ENCODE measurements at places on chromosomes 4 and X.

DNA sequence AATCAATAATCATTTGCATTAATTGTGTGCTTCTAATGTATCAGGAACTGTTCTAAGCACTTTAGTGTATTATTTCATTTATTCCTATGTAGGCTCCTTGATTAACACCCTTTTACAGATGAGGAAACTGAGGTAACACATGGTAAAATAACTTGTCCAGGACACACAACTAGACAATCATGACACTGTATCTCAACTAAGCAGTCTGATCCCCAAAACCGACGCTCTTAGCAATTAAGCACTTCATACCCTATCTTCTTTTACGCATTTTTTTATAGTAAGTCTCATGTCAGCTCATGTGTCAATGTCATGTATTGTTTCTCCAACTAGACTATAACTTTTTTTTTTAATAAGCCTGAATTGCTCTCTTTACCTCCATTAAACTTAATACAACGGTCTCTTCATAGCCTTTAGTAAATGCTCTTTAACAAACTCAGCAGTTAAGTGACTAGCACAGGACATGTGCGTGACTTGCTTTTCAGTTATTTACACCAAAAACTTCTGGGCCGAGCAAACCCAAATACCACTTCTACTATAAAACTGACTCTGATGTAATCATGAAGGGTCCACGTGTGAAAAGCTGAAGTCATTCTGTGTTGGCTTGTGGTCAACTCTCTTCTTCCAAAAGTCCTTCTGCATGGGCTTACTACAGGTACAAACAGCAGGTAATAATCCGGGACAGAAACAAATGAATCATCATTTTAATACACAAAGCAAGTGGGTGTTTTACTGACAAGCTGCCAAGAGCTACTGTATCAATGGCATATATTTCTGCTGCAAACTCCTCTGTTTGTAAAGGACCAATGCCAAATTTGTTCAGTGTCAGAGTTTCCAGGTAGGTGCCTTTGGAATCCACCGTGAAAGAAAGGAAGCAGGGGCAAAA is 7.9 kb upstream of the AMBN start:
- no peak for DNase-seq

DNA sequence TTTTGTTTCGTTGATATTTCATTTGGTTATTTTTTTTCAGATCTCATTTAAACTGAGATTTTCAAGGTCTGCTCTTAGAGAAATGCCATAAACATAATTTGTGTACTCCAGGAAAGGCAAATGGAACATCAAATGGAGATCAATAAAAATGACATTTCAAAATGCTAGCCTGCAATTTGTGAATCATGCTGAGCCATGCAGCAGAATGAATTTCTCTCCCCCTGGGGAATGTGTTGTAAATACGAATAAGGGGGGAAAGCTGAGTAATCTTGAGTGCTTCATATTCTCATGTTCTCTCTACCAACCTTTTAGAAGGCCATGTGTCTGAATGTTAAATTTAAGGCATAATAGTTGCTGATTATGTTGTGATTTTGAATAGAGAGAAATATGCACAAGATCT is 7.8 kb downstream of the ZCCHC4 start:
- DNase-seq: no peak

GRCh38 chr4:143118663-143119062 is 66.1 kb upstream of the USP38 start:
- no peak for DNase-seq

- DNase-seq: no peak
Observed at GRCh38 chrX:27933361-27933760, 47.9 kb downstream of the DCAF8L1 start.

DNA sequence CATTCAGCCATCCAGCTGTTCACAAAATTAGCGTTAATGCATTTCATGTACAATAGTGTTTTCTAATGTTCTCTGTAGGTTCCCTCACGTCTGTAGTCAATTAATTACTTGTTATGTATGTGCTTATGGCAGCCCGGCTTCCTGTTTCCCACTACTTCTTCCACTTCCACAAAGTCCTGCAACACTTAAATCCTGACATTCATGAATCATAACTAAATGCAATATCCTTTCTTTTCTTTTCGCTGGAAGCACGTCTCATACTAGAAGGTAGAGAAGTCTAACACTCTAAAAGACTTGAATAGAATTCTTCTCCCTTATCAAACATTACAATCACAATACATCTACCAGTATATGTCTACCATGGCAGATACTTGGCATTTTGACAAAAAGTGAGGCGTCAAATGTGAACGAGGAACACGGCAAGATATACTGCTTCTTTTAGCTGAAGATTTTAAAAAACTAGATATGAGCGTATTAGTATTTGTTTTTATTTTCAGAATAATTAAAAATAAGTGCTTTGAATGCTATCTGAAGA is 239.0 kb upstream of the DIAPH2 start:
- DNase-seq: no peak

DNA sequence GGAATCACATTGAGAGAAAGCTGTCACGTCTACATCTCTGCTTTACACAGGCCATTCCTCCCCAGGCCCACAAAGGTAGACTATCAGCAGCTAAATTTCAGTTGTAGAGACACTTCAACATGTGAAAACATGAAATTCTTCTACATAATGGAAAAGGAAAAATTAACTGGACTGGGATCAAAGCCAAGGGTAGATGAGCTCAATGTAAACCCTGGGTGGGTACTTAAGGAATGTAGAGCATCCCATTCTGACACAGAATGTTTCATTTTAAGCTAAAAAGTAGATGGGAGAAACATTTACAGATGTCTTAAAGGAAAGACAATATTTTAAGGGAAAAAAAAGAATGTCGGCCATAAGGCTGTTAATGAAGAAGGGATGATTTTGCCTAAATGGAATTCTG is 51.3 kb upstream of the NPNT start:
- no peak for DNase-seq

GRCh38 chr4:105357258-105357980 is 116.4 kb downstream of the PPA2 start:
- no peak for DNase-seq

GRCh38 chrX:73940893-73941470 is 363.0 kb upstream of the ZCCHC13 start:
- no peak for DNase-seq

DNA sequence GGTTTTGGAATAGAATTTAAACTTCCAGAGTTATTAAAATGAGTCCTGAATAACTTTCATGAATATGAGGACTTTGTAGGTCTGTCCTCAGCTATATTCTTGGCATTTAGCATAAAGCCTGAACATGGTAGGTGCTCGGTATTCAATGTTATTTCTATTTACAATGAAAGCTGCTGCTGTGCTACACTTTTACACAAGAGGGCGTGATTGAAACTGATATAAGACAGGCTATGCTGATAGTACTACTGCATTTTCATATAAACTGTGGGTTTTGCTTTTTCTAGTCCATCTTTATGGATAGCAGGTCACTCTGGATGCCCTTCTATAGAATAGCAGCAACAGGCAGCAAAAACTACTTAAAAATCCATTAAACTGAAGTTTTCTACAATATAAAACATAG is 12.3 kb upstream of the GNPDA2 start:
- no peak for DNase-seq

Measured in hindlimb muscle (tissue), 1 donor.